ENCODE measurements at places on chromosomes 4 and X. TPM values are rescaled to one million over a fixed set of nuclear protein-coding genes. Genes with fewer than 3 reads are reported as not detected.

The BCAP31 gene
- total RNA-seq: 158 TPM

The XAGE1A gene
- not detected for total RNA-seq

DNA sequence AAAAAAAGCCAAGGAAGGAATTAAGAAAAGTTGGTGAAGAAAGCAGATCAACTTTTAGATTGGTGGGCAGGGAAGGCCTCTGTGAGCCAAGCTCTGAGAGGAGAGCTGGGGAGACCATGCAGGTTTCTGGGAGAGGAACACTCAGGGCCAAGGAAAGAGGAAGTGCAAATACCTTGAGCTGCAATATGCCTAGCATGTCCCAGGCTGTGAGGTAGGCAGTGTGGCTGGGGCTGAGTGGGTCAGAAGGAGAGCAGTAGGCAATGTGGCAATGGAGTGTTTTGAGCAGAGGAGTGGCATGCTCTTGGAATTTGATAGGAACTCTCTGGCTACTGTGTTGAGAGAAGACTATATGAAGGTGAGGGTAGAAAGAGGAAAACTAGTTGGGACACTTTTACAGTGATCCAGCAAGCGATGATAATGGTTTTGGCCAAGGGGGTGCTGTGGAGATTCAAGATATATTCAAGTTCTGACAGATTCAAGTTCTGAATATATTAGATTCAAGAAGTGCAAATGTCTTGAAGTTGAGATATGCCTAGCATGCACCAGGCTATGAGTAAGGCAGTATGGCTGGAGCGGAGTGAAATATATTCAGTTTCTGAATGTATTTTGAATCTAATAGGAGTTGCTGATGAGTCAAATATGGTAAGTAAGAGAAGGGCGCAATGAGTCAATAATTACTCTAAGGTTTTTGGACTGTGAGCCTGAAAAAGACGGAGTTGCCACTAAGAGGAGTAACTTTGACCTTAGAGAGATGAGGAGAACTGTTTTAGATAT is 172.5 kb downstream of the CAMK2D start:
- peaks cover 16% of the 10 kb centered on the region for H3K4me1 ChIP-seq
- H3K4me3 ChIP-seq: no peak overlapping the region
- H3K27ac ChIP-seq: no peak overlapping the region
- H3K27me3 ChIP-seq: no peaks in the 10 kb centered on the region

- no peaks in the 10 kb centered on the region for H3K36me3 ChIP-seq
- DNase-seq: no peak
- no peak overlapping the region for H3K4me3 ChIP-seq
- no peaks in the 10 kb centered on the region for H3K4me1 ChIP-seq
- H3K27ac ChIP-seq: no peak overlapping the region
These were observed 12.4 kb downstream of the SMIM14 start for GRCh38 chr4:39626261-39626660.

DNA sequence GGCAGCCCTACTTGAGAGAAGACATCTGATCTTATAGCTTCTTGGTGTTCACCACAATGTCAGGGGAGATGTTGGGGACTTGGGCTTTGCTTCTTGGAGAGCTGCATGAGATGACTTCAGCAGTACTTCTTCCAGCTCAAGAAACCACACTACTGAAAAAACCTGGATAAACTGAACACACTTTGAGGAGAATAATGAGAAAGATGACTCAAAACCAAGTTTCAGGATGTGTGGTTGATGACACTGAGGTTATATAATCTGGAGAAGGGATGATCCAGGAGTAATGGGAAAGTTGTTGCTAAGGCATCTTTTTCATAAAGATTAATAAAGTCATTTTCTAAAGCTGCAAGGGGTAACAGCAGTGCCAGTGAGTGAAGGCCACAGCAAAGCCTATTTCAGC is 58.4 kb upstream of the PNPLA4 start:
- H3K27ac ChIP-seq: no peak overlapping the region
- no peaks in the 10 kb centered on the region for H3K4me1 ChIP-seq
- no peak for DNase-seq
- H3K4me3 ChIP-seq: no peak overlapping the region
- H3K27me3 ChIP-seq: no peaks in the 10 kb centered on the region
- no peaks in the 10 kb centered on the region for H3K36me3 ChIP-seq

The CCKAR gene
- total RNA-seq: not detected

The PAGE2B gene
- not detected for total RNA-seq

DNA sequence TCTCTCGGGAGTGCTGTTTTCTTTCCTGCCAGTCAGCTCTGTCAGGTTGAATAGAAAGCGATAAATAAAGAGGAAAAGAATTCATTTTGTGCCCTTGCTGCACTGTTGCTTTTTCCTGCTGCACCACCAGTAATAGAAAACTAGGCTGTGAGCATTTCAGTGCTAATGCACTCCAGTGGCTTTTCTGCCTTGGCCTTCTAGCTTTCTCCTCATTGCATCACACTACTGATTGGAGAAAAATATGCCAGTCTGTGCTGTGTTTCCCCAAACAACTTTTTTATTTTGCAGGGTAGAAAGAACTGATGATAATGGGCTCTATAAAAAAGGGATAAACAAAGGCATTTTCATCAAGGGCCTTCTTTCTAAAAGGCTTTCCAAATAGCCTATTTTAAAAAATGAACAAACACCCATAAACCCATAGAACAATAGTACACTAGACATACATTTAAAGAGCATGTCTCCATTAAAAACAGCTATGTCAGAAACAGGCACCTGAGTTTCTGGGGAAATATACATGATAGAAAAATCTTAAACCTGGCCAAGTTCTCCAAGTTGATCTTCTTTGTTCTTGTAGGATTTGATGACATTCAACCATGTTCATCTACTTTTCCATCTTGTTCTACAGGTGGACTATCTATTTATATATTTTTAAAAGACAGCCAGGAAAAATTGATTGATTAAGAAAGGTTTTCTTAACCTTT is 86.3 kb downstream of the GPRIN3 start:
- no peaks in the 10 kb centered on the region for H3K27me3 ChIP-seq
- no peak overlapping the region for H3K4me3 ChIP-seq
- peaks cover 9% of the 10 kb centered on the region for H3K4me1 ChIP-seq
- no peak for DNase-seq

- no peaks in the 10 kb centered on the region for H3K27me3 ChIP-seq
- no peak for DNase-seq
- H3K36me3 ChIP-seq: peaks cover 9% of the 10 kb centered on the region
- H3K27ac ChIP-seq: no peak overlapping the region
- H3K4me3 ChIP-seq: no peak overlapping the region
These were observed 108.9 kb downstream of the AFAP1 start for GRCh38 chr4:7830747-7831146.

DNA sequence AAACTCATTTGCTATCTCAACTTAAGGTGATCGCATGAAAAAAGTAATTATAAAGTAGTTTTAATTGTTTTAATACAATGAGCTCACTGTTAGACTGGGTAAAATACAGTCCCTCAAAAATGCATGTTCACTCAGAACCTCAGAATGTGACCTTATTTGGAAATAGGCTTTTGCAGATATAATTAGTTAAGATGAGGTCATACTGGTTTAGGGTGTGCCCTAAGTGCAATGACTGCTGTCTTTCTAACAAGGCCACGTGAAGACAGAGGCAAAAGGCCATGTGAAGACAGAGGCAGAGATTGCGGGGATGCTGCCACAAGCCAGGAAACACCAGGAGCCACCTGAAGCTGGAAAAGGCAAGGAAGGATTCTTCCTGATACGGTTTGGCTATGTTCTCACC is 262.1 kb downstream of the NKX6-1 start:
- H3K27ac ChIP-seq: no peak overlapping the region
- no peak overlapping the region for H3K4me3 ChIP-seq
- H3K4me1 ChIP-seq: no peaks in the 10 kb centered on the region
- H3K27me3 ChIP-seq: no peaks in the 10 kb centered on the region
- no peak for DNase-seq

The MOSPD2 gene
- total RNA-seq: 9.0 TPM

- no peaks in the 10 kb centered on the region for H3K4me1 ChIP-seq
- no peak for DNase-seq
- H3K36me3 ChIP-seq: peaks cover 28% of the 10 kb centered on the region
- no peak overlapping the region for H3K4me3 ChIP-seq
- no peak overlapping the region for H3K27ac ChIP-seq
- no peaks in the 10 kb centered on the region for H3K27me3 ChIP-seq
These were observed 14.7 kb upstream of the CLCN4 start for GRCh38 chrX:10142041-10142599.

The HTATSF1 gene
- 93.6 TPM for total RNA-seq
